NCI-H446 treated with DMSO at 0.1 percent for 48 hours (cell line): ENCODE measurements at places on chromosomes 2 and 18.

DNA sequence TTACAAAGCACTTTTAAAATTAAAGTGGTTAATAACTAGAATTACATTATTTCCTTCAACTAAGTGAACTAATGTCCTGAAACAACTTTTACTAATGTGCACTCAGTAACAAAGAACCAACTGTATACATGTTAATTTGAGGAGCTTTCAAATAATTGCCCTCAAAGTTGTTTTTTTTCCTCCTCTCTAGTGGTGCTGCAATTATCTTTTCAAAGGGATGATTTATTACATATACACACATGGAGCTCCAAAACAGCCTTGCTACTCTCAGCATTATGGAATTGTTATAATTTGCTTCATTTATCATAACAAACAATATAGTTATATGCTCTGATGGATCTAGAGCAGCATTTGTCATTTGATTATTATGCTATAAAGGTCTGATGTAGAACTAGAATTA is 246.3 kb upstream of the RASGRP3 start:
- no peak for DNase-seq

GRCh38 chr2:161307676-161308075 is 549 bp upstream of the PSMD14 start:
- no peak for DNase-seq

DNA sequence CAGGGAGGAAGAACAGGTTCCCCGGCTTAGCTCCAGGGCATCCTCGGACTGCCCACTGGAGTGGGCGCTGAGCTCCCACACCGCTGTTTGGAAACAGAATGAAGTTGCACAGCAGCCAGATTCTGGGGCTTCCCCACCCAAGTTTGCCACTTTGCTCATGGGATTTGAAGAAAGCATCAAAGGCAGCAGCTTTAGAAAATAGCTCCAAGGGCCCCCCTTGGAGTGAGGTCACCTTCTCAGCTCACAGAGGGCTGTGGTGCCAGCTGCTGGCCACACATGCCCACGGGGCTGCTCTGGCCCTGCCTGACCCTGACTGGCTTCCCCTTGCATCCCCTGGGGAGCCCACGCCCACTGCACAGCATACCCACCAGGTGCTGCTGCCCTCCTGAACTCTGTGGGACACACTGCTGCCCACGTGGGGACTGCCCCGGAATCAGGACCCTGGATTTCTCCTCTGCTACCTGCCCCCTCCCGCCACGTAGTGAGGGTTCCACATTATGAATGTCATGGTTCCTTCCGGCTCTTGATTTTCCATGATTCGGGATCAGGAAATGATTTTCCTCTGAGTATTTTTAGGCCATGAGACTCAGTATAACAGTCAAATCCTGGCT is 70.3 kb downstream of the TGOLN2 start:
- no peak for DNase-seq

GRCh38 chr2:148508878-148509287 is 135.7 kb upstream of the EPC2 start:
- DNase-seq, result no peak

GRCh38 chr18:25180973-25181548 is 170.9 kb downstream of the ZNF521 start:
- no peak for DNase-seq

- no peak for DNase-seq
Measured at GRCh38 chr2:101150306-101151145, 656 bp downstream of the TBC1D8 start.

DNA sequence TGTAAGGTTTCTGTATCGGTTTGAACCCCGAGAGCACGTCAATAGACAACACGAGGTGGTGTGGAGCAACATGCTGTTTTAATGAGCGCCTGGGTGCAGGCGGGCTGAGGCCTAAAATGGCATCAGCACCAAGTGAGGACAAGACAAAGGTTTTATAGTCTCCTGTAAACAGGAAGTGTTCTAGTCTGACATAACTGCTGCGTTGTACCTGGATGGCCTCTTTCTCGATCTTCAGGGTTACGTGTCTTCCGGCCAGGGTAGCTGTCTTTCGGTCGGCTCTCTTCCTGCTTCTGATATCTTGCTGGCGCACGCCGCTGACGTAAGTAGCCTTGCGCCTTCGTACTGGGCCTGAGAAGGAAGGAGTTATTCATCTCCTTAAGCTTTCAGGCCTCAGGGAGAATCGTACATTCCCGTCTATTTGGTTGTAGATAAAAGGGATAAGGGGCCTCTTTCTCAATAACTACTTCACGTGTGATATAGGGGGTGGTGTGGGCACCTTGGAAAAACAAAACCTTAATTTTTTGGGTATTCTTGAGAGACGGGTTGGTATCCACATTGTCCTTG is 53.5 kb downstream of the KYNU start:
- no peak for DNase-seq

GRCh38 chr2:18176679-18177215 is 298.3 kb downstream of the KCNS3 start:
- DNase-seq, result no peak
